ENCODE measurements at places on chromosomes 2 and 18. TPM values are rescaled to one million over a fixed set of nuclear protein-coding genes. Genes with fewer than 3 reads are reported as not detected.

GRCh38 chr2:11687736-11688135 lies 17.7 kb upstream of the NTSR2 start:
- H3K4me3 ChIP-seq, result no peak overlapping the region
- no peaks in the 10 kb centered on the region for H3K27me3 ChIP-seq
- DNase-seq, result no peak
- no peak overlapping the region for H3K27ac ChIP-seq
- no peaks in the 10 kb centered on the region for H3K36me3 ChIP-seq
- H3K4me1 ChIP-seq, result peaks cover 20% of the 10 kb centered on the region

The RFX8 gene
- not detected for total RNA-seq

The PMAIP1 gene
- total RNA-seq, result 2.3 TPM

The MIB1 gene
- total RNA-seq, result 35.8 TPM

DNA sequence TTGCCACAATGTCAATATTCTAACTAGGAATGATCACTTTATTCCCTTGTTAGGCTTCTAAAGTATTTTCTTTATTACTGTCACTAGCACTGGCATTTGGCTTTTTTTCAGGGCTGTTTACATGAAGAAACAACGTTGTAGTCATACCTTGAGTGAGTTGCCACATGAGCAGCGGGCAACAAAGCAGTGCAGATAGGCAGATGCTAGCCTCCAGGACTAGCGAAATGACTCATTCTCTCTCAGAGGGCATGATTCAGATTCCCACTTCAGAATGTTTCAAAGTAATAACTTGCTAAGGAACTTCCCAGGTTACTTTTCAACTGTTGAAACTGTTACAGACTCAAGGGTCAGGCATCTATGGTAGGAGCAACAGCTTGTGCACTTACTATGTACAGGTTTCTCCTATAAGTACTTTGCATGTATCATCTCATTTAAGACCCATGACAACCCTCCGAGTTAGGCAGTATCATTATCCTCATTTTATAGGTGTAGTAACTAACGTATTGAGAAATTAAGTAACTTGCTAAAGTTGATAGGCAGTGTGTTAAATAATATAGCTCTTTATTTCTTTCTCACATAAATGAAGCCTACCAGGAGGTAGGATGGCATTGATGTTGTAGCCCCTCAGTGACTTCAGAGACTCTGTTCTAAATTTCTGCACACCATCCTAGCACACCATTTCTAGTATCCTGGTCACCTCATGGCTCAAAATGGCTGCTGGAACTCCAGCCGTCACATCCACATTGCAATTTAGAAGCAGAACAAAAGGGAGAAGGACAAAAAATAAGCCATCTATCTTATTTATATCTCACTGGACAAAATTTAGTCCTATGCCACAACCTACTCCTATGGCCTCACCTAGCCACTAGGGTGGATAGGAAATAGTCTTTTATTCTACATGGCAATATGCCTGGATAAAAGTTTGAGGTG lies 83.3 kb downstream of the ICOS start:
- no peak for DNase-seq
- H3K27me3 ChIP-seq, result no peaks in the 10 kb centered on the region
- no peak overlapping the region for H3K27ac ChIP-seq
- H3K4me1 ChIP-seq, result no peaks in the 10 kb centered on the region
- H3K4me3 ChIP-seq, result no peak overlapping the region

DNA sequence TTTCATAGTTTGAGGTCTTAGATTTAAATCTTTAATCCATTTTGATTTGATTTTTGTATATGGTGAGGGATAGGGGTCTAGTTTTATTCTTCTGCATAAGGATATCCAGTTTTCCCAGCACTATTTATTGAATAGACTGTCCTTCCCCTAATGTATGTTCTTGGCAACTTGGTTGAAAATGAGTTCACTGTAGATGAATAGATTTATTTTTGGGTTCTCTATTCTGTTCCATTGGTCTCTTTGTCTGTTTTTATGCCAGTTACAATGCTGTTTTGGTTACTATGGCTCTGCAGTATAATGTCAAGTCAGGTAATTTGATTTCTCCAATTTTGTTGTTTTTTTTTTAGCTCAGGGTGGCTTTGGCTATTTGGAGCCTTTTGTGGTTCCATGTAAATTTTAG lies 5.9 kb downstream of the FAM171B start:
- no peaks in the 10 kb centered on the region for H3K27me3 ChIP-seq
- H3K4me3 ChIP-seq, result no peak overlapping the region
- no peaks in the 10 kb centered on the region for H3K4me1 ChIP-seq
- H3K27ac ChIP-seq, result no peak overlapping the region

The SAG gene
- not detected for total RNA-seq

The HJURP gene
- 0.45 TPM for total RNA-seq

- H3K27me3 ChIP-seq, result no peaks in the 10 kb centered on the region
- H3K36me3 ChIP-seq, result no peaks in the 10 kb centered on the region
These were observed 6.5 kb upstream of the LOXHD1 start for GRCh38 chr18:46663539-46663938.

GRCh38 chr2:55090702-55091101 lies 40.5 kb upstream of the RTN4 start:
- no peaks in the 10 kb centered on the region for H3K27me3 ChIP-seq
- no peak for DNase-seq
- peaks cover 6% of the 10 kb centered on the region for H3K4me1 ChIP-seq

DNA sequence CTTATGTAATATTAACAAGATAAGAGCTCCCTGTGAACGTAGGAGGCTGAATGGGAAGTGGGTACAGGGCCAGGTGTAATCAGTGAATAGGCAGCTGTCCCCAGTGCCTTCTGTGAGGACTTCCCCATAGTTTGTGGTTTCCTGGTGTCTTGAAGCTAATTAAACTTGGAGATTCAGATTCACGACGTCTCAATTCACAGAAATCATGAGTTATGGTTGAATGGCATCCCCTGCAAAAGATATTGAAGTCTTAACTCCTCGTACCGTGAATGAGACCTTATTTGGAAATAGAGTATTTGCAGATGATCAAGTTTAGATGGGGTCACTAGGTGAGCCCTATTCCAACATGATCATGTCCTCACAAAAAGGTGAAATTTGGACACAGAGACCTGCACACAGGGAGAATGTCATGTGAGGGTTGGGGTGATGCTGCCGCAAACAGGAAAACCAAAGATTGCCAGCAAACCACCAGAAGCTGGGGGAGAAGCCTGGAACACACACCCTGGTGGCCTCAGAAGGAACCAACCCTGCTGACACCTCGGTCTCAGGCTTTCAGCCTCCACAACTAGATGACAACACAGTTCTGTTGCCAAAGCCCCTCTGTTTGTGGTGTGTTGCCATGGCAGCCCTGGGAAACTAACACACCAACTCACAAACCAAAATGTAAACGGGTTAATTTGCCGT lies 13.2 kb downstream of the ARL4C start:
- H3K4me1 ChIP-seq, result no peaks in the 10 kb centered on the region
- H3K27ac ChIP-seq, result no peak overlapping the region
- DNase-seq, result no peak
- H3K4me3 ChIP-seq, result no peak overlapping the region
- H3K27me3 ChIP-seq, result no peaks in the 10 kb centered on the region
- H3K36me3 ChIP-seq, result no peaks in the 10 kb centered on the region

DNA sequence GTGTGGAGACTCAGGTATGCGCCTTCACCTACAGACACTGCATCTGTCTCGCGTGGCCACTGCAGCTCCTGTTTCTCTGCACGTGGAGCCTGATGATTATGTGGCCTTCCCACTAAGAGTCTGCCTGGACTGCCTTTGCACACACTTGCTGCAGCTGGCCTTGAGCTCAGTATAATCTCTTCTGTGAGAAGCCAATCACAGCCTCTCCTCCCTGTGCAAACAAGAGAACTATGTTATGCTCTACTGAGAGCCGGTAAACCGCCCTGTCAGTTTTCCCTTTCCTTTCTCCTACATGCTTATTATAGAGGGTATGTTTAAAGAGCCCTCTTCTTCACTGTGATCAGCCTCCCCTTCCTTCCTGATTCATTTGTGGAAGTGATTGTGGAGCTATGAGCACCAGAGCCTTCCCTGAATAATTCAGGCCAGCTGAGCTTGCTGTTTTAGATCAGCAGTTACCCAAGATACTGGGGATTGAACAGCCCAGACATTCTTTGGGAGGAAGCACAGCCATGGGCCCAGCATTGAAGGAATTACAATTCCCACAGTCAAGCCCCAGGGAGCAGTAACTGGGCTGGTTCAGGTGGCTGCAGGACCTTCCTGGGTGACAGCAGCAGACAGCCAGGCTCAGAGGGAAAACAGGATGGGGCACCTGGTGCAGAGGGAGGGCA lies 3.7 kb upstream of the TGFA start:
- H3K4me1 ChIP-seq, result peaks cover 19% of the 10 kb centered on the region
- peak overlapping the region; percentile 13 for H3K27ac ChIP-seq
- no peaks in the 10 kb centered on the region for H3K27me3 ChIP-seq
- DNase-seq, result peak; percentile 54

GRCh38 chr18:48119204-48119603 lies 188.7 kb upstream of the SMAD2 start:
- H3K4me1 ChIP-seq, result peaks cover 13% of the 10 kb centered on the region
- no peak overlapping the region for H3K4me3 ChIP-seq
- no peak for DNase-seq
- no peaks in the 10 kb centered on the region for H3K36me3 ChIP-seq

DNA sequence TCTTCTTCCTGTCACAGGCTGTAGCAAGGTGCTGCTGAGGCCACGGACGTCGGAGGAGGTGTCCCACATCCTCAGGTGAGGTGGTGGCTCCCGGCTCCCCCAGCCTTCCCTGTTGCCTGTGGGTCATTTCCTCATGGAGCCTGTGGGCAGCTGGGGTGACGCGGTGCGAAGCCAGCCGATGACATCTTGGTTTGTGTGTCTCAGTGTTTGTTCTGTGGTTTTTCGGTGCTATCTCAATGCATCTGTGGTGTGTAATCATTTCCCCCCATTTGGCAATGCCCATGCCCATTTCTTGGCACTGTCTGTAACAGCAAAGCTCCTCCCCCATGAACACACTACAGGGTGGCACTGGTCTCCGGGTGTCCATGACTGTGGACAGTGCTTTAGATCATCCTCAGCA lies 6.6 kb downstream of the D2HGDH start:
- H3K27me3 ChIP-seq, result no peaks in the 10 kb centered on the region
- H3K4me3 ChIP-seq, result no peak overlapping the region
- H3K36me3 ChIP-seq, result peaks cover 15% of the 10 kb centered on the region
- no peak for DNase-seq
- H3K4me1 ChIP-seq, result peaks cover 14% of the 10 kb centered on the region

The CENPA gene
- 0.67 TPM for total RNA-seq

DNA sequence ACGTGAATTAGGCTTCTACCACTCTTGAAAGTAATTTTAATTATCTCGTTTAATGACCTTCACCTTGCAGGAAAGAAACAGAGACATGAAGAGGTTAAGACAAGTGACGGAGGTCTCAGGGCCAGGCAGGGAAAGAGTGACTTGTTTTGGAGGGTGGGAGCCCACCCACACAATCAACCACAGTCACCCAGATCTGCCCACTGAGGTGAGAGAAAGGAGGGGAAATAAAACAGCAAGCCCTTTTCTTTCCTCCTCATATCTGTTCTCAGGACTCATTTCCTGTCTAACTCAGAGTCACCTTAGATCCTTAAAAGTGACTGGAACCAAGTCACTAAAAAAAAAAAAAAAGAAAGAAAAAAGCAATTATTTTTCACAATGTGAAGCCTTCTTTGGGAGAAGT lies 26.8 kb downstream of the ATP8B1 start:
- H3K36me3 ChIP-seq, result no peaks in the 10 kb centered on the region
- H3K4me1 ChIP-seq, result peaks cover 66% of the 10 kb centered on the region
- H3K4me3 ChIP-seq, result no peak overlapping the region
- no peak for DNase-seq

DNA sequence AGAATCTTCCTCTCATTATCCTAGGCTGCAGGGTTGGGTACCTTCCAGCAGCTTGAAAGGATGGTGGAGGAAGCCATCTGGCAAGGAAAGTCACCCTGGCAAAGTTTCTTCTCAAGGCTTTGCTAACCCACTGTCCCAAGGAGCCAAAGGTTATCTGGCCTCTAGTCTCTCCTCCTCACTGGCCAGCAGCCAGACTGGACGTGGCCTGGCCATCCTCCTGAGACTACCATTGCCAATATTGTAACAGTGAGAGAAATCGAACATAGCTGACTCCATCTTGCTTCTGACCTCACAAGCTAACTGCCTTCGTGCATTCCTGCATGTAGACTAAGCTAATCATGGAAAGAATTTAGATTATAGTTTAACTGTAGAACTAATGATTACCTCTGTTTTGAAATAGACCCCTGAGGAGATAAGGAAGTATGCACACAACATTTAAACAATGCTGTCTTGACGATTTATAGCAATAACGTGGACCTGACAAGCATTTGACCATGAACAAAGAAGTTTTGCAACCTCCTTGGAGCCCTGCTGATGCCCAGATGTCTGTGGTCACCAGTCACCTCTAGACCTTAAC lies 7.8 kb upstream of the ANXA4 start:
- DNase-seq, result no peak
- H3K36me3 ChIP-seq, result no peaks in the 10 kb centered on the region
- peaks cover 9% of the 10 kb centered on the region for H3K4me1 ChIP-seq
- no peak overlapping the region for H3K4me3 ChIP-seq
- no peaks in the 10 kb centered on the region for H3K27me3 ChIP-seq

DNA sequence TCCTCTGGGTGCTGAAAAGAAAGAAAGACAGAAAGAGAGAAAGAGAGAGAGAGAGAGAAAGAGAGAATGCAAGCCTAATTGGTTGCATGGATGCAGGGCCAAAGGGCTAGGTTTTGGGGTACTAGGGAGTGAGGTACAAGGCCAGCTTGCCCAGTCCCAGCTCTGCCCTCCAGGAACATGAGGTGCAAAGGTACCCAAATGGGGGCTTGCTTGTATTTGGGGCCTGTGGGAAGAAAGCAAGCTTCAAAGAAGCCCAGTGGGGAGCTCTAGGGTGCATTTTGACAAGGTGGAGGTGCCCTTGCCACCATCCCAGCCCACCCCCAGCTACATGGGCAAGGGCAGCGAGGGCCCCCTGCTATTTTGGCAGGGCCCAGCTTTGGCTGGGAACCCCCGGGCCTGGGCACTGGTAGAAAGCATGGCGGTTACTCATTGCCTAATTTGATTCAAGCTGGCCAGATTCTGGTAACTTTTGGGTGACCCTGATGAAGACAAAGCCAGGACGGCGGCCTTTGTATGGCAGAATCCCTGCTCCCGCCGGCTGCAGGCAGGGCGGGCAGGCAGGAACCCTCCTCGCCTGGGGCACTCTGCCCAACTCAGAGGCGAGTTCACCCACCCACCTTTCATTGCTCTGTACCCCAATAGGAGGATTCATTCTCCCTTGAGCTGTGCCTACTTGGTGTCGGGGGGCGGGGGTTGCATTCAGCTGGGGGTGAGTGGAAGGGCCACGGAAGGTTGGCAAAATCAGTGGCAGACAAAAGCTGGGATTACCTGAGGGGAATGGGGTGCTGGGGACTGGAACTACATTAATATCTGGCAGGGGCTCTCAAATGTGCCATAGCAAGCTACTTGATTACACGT lies 537 bp upstream of the HOXD4 start:
- DNase-seq, result no peak
- H3K36me3 ChIP-seq, result no peaks in the 10 kb centered on the region
- H3K27me3 ChIP-seq, result peaks cover 62% of the 10 kb centered on the region
- H3K27ac ChIP-seq, result no peak overlapping the region
- no peaks in the 10 kb centered on the region for H3K4me1 ChIP-seq
- H3K4me3 ChIP-seq, result no peak overlapping the region

DNA sequence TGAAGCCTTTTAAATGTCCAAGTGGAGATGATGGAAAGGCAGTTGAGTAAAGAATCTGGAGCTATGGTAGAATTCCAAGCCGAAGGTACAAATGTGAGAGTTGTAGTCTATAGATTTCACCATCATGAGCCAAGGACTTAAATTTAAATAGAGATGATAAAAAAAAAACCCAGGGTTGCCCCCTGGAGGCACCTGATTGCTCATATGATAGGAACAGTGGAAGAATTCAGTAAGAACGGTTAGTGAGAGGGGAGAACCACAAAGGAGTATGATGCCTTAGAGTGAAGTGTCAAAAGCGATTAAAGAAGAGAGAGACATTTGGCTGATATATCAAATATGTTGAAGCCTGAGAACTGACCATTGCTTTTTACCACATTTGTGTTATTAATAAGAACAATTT lies 11.9 kb downstream of the NYAP2 start:
- DNase-seq, result no peak
- no peak overlapping the region for H3K4me3 ChIP-seq
- H3K27me3 ChIP-seq, result no peaks in the 10 kb centered on the region
- no peaks in the 10 kb centered on the region for H3K4me1 ChIP-seq
- no peaks in the 10 kb centered on the region for H3K36me3 ChIP-seq
